ENCODE measurements at places on chromosomes 3 and 15.

- DNase-seq: no peak
Observed at GRCh38 chr3:20083953-20084352, 43.7 kb downstream of the KAT2B start.

DNA sequence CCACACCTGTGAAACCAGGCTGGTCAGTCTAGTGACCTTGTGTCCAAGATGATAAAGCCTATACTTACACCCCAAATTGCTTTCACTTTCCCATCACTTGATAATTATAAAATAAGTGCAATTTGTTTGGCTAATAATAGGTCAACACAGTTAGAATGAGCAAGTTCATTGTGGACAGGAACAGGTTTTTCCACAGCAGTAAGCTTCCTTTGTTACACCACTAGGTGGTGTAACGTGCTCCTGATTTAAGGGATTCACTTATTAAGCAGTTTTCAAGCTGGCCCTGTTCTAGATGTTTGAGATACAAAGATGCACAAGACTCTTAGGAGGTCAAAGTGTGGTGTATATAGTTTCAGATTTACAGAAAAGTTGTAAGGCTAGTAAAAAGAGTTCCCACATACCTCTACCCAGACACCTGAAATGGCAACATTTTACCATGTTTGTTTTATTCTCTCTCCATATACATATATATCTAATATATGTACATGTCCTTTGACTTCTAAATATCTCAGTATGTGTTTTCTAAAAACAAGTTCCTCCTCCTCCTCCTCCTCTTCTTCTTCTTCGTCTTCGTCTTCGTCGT, 6.8 kb upstream of the MFSD1 start:
- no peak for DNase-seq

- DNase-seq: no peak
Observed at GRCh38 chr3:72665701-72666446, 182.4 kb downstream of the SHQ1 start.

GRCh38 chr3:108598375-108598774, 8.9 kb downstream of the DZIP3 start:
- DNase-seq: no peak

- DNase-seq: no peak
Observed at GRCh38 chr3:161851941-161852566, 355.4 kb downstream of the OTOL1 start.

DNA sequence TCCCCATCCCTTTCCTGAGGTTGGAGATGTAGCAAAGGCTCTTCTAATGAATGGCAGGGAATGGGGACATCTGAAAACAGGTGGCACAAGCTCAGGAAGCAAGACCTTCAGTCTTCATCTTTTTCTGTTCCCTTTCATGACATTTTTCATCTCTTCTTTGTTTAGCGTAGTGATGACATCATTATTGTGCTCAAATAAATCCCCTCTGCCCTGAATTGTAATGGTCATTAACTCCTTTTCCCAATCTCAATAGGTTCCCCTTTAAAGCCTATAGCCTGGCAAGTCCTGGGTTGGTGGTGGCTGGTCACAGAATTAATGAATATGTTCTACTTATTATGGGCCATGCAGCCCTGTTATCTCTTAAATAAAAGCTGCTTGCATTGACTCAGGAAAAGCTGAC, 21.4 kb downstream of the TF start:
- no peak for DNase-seq

DNA sequence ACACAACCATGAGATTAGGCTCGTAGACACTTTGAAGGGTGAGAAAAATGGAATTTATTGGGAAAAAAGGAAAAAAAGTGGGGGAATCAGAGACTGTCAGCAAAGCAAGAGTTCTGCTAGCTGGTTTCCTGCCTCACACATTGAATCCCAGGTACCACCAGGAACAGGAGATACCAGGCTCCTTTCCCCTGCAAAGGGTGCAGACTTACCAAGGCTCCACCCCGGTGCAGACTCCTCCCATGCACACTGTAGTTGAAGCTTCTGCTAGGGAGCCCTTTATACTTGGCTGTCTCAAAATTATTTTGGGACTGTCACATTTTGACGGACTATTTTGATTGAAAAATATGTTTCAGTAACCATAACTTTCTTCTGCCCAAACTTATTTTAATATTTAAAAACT, 819.9 kb upstream of the GBE1 start:
- no peak for DNase-seq

DNA sequence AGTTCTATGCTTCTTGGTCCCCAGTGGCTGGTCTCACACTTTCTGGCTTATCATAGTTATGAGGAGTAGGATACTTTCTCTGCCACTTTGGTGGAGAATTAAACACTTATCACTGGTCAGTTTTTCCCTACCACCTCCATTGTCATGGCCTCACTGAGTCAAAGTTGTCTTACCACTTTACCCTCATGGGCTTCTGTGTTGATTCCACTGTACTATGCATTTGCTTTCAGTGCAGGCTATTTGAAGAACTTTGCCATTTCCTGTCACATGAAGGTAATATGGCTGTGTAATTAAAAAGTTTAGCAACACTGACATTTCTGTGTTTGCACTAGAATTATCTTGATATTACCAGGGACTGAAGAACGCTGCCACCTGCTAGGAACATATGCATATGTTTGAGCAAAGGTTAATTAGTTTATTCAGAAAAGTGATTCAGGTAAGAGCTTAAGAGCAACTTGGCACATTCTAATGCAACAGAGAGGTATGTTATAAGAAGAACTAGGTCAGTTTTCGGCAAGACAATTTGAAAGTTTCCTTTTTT, 377.3 kb downstream of the PDCD6IP start:
- DNase-seq: no peak

GRCh38 chr15:25640381-25640780, 201.6 kb upstream of the UBE3A start:
- no peak for DNase-seq

GRCh38 chr3:79423417-79423816, 344.4 kb downstream of the ROBO1 start:
- DNase-seq: no peak

GRCh38 chr15:90286678-90287077, 21.2 kb downstream of the NGRN start:
- DNase-seq: no peak

DNA sequence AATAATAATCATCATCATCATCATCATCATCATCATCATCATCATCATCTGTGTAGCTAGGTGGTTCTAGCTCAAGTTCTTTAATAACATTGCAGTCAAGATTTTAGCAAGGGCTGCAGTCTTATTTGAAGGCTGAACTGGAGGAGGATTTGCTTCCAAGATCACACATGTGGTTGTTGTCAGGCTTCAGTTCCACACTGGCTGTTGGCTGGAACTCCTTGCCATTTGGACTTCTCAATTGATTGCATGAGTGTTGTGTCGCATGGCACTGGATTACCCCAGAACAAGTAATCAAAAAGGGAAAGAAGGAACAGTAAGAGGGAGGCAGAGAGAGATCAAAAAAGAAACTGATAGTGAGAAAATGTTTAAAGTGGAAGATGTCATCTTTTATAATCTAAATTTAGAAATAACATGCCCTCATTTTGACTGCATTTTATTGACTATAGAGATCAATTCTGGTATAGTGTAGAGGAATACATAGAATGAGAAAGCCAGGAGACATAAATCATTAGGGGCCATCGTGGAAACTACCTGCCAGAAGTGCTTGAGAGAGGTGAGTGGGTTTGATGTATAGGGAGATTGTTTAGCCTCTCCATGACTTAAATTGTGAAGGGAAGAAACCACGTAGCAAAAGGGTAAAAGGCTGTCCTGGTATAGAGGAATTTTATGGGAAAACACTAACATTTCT, 346.6 kb upstream of the RBMS3 start:
- no peak for DNase-seq

DNA sequence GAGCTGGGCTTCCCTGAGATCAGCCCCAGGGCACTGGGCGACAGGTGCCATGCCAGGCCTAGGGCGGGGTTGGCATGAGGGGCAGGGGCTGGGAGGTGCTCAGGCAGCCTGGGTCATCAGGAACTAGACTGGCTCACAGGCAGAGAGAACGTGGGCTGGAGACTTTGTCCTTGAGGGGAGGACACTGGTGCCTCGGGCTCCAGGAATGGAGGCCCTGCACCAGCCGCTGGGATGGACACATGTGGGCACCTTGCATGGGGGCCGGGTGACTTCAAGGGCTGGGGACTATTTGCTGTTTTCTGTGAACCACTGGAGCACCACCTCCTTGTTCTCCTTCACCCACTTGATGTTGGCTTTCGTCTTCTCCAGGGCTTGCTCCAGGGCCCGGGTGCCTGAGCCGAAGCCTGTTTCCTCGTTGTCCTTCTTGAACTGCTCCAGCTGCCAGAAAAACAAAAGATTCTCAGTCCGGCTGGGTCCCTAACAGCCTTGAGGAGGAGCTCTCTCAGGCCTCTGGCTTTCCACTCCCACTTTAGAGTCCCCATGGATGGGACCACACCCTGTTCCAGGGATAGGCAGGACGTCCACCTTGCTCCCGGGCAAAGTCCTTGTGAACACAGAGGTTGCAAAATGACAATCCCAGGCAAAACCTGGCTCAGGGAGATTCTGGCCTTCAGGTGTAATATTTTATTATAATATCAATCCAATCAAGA, 9.1 kb downstream of the MESP2 start:
- DNase-seq: no peak

DNA sequence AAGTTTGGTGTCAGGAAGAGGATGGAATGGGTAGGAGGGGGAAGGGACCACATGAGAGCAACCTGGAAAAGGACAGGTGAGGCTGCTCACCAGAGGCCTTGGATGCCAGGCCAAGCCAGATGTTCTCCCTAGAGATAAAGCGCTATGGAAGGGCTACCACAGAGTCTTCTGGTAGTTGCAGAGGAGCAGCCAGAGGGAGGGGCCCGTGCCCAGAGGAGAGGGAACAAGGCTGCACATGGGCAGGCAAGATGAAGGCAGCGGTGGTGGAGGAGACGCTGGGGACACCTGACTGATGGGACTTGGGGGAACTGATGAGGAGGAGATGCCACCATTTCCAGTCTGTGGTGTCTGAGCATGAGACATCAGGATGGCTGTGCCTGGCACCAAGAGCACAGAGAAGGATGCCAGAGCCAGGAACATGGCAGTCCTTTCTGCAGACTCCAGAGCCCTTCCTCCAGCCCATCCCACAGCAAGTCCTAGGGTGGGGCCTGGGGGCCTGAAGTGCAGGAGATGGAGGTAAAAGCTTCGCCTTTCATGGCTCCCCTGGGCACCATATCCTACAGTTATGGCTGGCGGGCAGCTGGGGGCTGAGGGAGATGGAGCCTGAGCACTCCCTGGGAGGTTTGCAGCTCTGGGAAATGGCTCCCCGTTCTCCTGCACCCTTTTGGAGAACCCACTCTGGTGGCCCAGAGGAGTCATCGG, 103.0 kb downstream of the ETFA start:
- DNase-seq: no peak

GRCh38 chr3:5404718-5405117, 217.2 kb downstream of the EDEM1 start:
- DNase-seq: no peak

- no peak for DNase-seq
Observed at GRCh38 chr15:60110909-60111308, 106.8 kb downstream of the FOXB1 start.

DNA sequence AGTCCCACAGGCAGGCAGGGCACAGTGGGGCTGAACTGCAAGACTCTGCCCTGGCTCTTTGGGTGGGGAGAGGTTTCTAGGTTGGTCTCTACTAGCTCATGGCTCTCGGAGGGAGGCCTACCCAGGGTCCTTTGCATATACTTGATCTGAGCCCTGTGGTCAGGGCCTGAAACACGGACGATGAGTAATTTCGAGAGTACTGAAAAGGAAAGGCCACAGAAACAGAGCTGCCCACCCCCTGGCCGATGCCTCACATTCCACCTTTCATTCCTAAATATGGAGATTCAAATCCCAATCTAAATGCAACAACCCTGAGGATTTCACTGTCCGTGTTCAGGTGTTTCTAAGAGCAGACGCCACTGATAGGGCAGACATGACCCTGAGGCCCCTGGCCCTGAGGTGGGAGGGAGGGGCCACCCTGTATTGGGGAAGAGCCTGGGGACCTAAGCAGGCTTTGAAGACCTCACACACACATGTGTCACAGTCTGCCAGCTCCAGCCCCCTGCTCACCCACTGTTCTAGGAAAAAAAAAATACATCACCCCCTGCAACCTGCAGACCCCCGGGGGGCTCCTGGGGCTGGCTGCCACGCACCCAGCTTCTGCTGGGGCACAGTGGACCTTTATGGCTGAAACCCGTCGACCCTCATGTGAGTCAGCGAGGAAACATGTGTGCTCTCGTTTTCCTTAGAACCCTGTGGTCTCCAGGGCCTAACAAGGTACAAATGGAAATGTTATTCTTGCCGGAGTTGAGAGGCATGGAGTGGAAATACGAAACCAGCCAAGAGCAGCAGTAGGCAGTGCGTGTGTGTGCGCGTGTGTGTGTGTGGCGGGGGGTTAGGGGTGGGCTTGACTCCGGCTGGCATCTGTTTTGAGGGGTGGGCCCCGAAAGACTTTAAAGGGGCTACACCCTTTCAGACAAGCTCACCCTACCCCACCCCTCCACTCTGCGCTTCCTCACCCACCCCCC, 112.7 kb downstream of the CHSY1 start:
- no peak for DNase-seq

DNA sequence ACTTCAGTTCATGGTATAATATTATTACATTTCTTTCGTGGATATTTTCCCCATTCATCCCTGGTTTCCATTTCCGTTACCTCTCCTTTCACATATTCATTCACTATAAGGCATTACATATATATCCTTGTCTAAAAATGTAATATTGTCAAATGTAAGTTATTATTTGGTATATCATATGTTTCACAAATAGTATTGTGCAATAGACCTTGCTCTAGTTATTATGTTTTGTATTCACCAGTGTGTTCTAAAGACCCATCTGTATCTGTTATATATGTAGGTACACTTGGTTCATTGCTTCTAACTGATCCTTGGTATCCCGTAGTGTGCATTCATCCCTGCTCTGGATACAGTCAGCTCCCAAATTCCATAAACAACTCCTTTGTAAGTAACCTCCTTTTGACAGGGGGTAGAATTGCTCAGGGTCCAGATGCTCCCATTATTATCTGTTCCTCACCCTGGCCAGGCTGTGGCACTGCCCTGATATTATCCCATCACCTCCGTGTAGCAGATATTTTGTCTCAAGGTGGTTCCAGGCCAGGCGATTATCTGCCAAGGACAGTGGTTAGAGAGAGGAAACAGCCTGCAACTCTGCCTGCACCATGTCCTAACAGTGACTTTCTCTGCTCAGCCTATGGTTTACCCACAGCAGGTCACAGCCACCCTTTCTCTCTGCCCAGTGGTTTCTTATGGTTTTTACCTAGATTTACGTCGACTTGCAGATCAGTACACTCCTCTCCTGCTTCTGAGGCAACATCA, 29.2 kb downstream of the PAQR9 start:
- DNase-seq: no peak

- DNase-seq: no peak
Observed at GRCh38 chr3:127419182-127419581, 131.3 kb upstream of the PRR20G start.

GRCh38 chr3:146024260-146024659, 136.7 kb downstream of the PLOD2 start:
- DNase-seq: no peak

Measured in putamen (tissue), 1 donor.